ENCODE measurements at places on chromosomes 7 and 10. TPM values are rescaled to one million over a fixed set of nuclear protein-coding genes. Genes with fewer than 3 reads are reported as not detected.

Gene MSMB
- not detected for total RNA-seq

Gene ICA1
- 4.3 TPM for total RNA-seq

Gene PRRT4
- 0.24 TPM for total RNA-seq

Gene LEP
- 2.2 TPM for total RNA-seq

Gene NSUN6
- 17.8 TPM for total RNA-seq

Gene PNLIPRP3
- 0.96 TPM for total RNA-seq

DNA sequence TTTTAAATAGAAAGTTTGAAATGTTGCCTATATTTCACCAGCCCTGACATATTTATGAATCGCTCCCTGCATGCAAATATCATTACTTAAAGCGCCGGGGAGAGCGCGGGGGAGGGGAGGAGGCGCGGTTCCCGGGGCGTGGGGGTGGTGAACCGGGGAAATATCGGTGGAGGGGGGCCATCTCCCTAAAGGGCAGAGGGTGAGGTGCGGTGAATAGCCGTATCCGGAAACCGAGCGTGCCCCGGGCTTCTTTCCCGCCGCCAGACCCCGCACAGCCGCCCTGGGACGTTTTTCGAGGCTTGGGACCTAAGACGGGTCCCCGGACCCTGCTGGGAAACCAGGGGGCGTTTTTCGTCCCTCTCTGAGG lies 6.9 kb upstream of the ZNF503 start:
- DNase-seq: no peak

GRCh38 chr7:101882595-101883564 lies 65.5 kb downstream of the CUX1 start:
- peak; percentile 97 for DNase-seq

GRCh38 chr10:33616956-33617355 lies 282.5 kb upstream of the NRP1 start:
- peak; percentile 89 for DNase-seq

GRCh38 chr7:24891311-24891735 lies 88.7 kb downstream of the OSBPL3 start:
- no peak for DNase-seq

DNA sequence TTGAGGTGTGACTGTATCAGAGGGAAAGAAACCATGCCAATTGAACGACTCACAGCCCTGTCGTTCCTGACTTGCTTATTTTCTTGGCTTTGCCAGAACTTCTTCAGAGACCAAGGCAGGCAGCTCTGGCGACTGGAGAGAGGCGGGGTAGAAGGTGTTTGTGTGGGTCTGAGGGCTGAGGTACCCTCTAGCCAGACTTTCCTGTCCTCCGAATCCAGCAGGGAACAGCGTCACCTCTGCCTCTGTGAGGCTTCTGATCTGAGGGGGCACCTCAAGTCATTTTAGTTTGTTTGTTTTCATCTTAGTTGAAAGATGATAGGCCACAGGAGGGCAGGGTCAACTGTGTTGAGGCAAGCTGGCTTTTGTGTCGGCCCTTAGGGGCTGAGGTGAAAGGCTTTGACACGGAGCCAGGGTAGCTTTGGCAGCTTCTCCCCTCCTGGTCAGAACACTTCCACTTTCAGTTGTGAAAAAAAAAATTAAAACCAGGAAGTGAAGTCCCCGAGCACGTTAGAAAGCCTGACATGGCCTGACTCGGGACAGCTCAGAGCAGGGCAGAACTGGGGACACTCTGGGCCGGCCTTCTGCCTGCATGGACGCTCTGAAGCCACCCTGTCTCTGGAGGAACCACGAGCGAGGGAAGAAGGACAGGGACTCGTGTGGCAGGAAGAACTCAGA lies 1.9 kb downstream of the ACSL5 start:
- no peak for DNase-seq

DNA sequence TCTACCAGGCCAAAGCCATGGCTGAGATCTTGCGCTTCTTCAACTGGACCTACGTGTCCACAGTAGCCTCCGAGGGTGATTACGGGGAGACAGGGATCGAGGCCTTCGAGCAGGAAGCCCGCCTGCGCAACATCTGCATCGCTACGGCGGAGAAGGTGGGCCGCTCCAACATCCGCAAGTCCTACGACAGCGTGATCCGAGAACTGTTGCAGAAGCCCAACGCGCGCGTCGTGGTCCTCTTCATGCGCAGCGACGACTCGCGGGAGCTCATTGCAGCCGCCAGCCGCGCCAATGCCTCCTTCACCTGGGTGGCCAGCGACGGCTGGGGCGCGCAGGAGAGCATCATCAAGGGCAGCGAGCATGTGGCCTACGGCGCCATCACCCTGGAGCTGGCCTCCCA lies 142.7 kb downstream of the GRM3 start:
- DNase-seq: no peak

- no peak for DNase-seq
Observed at GRCh38 chr10:124939290-124939689, 2.6 kb upstream of the ZRANB1 start.

DNA sequence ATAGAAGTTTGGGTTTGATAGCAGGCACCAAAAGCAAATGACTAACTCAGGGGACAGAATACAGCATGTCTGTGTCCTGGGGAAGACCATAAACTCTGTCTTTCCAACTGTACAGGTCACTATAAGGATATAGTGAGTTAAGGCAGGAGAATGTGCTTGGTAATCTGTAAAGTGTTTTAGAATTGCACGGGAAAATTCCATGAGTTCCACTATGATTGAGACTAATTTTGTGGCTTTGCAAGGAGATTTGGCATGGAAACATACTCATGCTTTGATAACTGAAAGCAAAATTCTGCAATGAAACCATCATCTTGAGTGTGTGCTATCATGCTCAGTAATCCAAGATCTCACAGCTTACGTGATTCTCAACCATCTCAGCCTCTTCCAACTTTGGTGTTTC lies 152.6 kb downstream of the PKD1L1 start:
- DNase-seq: peak; percentile 83

- DNase-seq: no peak
Observed at GRCh38 chr10:110403593-110403992, 94.1 kb upstream of the DUSP5 start.

All from umbilical cord (tissue), 2 donors.